ENCODE measurements at places on chromosomes 16 and 17.

GRCh38 chr17:38777641-38778250 lies 21.6 kb downstream of the PIP4K2B start:
- DNase-seq = no peak

DNA sequence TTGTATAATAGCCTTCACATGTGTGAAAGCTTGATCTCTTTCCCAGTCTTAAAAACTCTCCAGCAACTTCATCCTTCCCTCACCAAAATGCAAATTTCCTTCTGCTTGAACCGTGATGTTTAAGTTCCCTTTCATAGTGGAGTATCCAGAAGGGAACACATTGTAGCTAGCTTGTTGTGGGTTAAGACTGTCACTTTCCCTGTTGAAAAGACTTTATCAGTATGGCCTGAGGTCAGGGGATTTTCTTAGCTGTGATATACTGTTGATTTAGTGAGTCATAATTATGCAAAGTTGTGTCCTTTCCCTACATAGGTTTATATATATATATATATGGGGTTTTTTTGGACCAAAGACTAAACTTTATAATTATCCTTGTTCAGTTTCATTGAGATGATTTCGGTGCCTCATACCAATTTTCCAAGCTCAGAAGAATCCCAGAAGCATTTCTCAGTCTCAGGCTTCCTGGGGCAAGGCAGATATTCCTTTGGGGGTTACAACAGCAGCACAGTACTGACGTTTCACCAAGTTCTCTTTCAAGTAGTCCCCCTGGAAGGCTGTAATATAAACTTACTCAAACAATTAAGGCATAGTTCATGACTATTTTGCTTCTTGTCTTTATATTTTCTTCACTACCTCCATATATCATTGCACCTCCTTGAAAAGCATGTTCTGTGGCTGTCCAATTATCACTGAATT lies 35.7 kb downstream of the ESRP2 start:
- peak; percentile 27 for DNase-seq

- DNase-seq = peak; percentile 48
These were observed 11.5 kb upstream of the FOXN1 start for GRCh38 chr17:28494445-28495188.

- DNase-seq = no peak
These were observed 26.9 kb upstream of the LITAF start for GRCh38 chr16:11613381-11614303.

- no peak for DNase-seq
These were observed 2.3 kb upstream of the CDK3 start for GRCh38 chr17:75998327-75998795.

GRCh38 chr16:27258241-27258734 lies 10.3 kb downstream of the NSMCE1 start:
- no peak for DNase-seq

GRCh38 chr17:5557485-5557884 lies 26.8 kb downstream of the NLRP1 start:
- peak; percentile 65 for DNase-seq

DNA sequence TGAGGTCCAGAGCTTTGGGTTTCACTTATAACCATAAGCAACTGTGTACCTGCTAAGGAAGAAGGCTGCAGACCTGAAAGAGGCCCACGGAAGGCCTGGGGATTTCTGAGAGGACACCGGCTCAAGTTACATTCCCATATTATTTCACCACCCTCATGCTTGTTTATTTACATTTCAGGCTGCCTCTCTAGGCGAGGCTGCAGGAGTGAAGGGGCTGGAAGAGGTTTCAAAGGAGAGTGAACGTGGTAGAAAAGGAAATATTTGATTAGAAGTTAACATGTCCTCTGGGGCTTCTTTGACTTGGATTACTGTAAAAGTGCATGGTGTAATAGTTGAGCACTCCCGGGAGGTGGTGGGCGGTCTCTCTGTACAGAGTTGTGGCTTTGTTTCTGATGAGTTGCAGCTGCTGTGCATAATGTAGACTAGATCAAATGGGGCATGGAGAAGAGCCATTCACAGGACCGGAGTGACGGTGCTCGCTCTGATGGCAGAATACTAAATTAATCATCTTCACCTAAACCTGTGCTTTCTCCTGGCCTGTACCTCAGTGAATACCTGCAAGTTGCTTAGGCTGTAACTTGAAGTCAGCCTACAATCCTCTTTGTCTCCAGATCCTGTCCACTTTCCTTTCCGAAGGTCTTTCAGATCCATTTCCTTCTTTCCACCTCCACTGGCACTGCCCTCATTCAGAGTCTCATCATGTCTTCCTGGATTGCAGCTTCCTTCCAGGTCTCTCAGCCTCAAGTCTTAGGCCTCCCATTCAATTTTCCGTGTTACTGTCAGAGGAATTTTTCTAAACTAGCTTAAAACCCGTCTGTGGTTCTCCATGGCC lies 1.9 kb upstream of the CPD start:
- DNase-seq = peak; percentile 75

- DNase-seq = no peak
These were observed 23.7 kb downstream of the PPL start for GRCh38 chr16:4913130-4913773.

DNA sequence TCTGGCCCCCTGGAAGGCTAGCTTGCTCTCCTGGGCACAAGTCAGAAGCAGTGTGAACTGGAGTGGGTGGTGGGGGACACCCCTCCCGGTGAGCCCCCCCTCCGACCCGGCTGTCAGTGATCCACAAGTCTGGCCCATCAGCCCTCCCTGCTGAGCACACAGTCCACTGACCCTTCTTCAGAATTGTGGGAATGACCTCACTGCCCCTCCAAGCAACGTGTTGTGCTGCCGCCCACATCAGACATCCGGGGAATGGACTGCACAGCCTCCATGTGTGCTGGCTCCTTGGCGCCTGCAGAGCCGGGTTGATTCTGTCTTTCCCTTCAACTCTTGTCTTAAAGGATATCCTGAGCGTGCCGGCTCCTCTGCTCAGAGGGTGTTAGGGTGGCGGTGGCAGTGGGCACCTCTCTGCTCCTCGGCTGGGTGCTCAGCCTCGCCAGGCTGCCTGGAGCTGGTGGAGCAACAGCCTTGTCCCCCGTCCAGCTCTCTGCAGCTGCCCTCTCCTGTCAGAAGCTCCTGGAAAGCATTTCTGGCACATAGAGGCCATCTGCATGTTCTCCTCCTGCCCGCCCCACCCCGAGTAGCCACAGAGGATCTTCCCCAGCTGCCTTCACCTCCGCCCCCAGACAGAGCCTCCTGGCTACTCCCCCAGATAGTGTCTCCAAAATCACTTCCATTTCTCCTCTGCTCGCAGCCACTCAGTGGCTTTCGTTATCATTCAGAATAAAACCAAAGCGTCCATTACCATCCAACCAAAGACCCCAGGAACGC lies 19.8 kb downstream of the NPTX1 start:
- DNase-seq = no peak

- no peak for DNase-seq
These were observed 630 bp downstream of the ESRP2 start for GRCh38 chr16:68235108-68235886.

- no peak for DNase-seq
These were observed 20.3 kb downstream of the NF1 start for GRCh38 chr17:31114956-31115555.

GRCh38 chr16:67594256-67594915 lies 32.1 kb downstream of the CTCF start:
- DNase-seq = no peak

DNA sequence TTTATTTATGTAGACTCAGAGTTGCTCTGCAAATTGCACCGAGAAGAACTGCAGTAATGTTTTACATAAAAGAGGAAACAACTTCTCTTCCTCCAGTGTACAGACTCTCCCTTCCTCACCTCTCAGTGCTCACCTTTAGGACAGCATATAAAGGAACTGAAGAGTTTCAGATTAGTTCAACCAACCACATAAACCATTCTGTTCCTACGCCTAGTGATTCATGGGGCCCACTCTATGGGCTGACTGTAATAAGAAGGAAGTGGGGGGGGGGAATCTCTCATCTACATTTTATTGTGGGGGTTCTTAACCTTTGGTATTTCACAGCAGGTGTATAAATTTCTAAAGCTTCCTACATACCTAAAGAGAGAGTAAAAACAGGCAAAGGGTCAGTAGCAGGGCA lies 18.3 kb downstream of the ZSWIM7 start:
- DNase-seq = no peak

DNA sequence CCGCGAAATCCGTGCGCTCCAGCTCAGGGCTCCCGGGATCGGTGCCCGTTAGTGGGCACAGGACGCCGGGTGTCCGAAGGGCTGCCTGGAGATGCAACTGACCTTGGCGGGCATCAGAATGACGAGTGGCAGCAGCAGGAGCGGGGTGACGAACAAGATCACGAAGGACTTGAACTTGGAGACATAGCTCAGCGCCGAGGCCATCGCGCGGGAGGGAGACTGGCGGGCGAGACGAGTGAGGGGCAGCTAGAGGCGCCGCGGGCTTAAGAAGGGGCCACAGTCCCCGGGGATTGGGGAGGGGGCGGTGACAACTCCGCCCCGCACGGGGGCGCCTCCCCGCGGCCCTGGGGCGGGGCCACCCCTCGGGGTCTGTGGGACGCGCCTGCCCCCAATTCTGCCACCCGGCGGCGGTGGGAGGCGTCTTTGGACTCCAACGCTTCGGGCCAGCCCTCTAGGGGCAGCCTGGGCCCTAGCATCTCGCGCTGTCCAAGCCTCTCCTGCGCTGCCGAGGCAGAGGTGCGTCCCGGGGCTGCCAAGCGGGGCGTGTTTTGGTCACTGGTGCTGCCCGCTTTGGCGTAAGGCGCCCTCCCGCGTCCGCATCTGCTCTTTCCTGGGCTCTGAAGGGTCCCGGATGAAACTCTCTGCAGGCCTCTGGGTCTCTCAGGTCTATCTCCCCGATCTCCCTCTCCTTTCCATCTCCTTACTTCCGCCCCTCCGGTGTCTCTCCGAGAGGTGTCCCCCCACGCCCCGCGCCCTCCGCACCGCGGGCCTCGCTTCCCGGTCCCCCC lies at the start of gene SLC13A5:
Gene SLC13A5, minus strand, starts transcription at position 240 of the 788 bp plus-strand sequence. Its CDS starts 36 bp downstream, at position 204.
- DNase-seq = peak; percentile 5

GRCh38 chr16:83762141-83762991 lies 45.4 kb upstream of the HSBP1 start:
- no peak for DNase-seq

- no peak for DNase-seq
These were observed at the start of gene ATP2C2 for GRCh38 chr16:84368308-84368996. Gene ATP2C2, plus strand, starts transcription at chr16:84368538. Its CDS starts 78 bp downstream, at chr16:84368616.

- no peak for DNase-seq
These were observed 12.0 kb downstream of the SPNS3 start for GRCh38 chr17:4445731-4446130.

DNA sequence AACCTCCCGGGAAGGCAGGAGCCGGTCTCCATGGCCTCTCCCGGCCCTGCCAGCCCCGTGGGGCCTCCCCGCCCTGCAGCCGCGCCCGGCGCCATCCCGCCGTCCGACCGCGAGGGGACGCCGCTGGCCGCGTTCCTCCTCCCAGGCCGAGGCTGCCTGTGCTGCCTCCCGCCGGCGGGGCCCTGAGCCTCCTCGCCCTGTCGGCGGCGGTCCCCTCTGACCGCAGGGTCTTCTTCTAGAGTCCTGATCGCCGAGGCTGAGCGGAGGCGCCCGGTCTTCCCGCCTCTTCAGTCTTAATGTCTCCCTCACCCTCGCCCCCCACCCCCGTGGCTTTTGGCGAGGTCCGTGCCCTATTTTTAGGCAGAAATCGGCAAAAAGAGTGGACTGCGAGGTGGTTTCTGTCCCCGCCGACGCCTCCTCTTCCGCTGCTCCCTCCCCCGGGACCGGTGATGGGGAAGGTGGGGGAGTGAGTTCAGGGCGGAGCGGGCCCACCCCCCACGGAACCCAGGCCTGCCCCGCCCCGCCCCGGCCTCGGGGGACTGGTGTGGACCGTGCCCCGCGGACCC lies 794 bp upstream of the CPNE7 start:
- DNase-seq = peak; percentile 81

DNA sequence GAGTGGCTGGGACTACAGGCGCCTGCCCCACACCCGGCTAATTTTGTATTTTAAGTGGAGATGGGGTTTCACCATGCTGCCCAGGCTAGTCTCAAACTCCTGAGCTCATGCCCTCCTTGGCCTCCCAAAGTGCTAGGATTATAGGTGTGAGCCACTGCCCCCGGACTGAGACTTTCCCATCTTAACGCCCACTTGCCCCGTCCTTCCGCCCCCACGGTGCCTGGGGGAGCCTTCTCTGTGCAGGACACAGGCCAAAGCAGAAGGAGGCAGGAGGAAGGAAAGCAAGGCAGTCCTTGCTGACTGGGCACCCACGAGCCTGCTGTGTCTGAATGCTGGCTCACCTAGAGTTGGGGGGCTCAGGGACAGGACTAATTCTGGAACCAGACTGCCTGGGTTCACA lies 17.6 kb upstream of the GNG13 start:
- DNase-seq = no peak

DNA sequence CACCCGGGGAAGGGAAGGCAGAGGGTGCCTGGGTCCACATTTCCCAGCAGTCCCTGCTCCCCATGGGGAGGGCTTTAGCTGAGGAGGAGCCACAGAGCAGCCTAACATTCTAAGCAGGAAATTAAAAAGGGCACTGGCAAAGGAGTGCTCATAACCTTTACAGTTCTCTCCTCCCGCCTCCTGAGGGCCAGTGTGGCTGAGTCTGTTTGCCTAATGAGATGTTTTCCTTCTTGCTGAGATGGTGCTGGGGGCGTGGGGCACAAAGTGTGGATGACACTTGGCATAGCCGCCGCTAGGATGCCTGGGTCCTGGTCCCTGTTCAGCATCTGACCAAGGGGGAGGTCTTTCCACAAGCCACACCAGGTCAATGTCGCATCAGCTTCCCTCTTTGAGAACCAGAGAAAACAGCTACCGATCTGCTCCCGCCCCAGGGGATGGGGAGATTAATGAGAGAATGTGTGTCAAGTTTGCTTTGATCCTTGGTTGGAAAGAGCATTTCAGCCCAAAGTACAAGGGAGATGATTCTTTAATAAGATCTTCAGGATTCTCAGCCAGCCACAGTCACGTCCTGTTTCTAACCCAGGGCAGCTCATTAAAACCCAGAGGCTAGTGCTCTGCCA lies 5.8 kb downstream of the KIF18B start:
- DNase-seq = no peak

DNA sequence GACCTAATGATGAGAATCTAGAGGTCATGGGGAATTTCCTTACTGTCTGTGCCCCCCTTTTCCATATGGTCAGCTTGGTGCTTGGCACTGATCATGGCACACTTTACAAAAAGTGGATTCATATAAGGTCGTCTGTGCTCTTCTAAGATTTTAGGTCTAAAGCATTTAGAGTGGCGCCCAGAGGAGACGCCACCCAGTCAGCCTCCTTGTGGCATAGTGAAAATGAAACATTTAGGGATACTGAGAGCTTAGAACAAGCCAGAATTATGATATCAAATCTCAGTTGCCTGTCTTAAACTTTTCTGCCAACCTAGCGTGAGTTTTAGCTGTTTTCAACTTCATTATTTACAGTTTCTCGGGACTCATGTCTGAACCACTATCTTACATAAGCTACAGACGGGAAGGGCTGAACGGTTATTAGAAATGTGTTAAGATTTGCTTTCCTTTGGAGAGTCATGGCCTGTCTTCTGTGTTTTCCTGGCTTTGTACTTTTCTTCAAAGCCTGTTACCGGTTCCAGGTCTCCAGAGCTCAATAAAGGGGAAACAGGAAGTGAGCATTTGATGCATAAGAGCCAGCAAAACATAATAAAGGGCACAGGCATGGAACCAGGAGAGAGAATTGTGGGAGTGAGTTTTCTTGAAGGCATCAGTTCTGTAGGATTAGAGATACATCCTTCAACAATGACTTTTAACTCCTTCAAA lies 13.7 kb downstream of the ZNRF1 start:
- peak; percentile 22 for DNase-seq

- DNase-seq = peak; percentile 97
These were observed 27.5 kb downstream of the OMG start for GRCh38 chr17:31269578-31269983.

- no peak for DNase-seq
These were observed 211.3 kb downstream of the CA10 start for GRCh38 chr17:51947160-51947735.
